ENCODE measurements at places on chromosomes 4 and X.

DNA sequence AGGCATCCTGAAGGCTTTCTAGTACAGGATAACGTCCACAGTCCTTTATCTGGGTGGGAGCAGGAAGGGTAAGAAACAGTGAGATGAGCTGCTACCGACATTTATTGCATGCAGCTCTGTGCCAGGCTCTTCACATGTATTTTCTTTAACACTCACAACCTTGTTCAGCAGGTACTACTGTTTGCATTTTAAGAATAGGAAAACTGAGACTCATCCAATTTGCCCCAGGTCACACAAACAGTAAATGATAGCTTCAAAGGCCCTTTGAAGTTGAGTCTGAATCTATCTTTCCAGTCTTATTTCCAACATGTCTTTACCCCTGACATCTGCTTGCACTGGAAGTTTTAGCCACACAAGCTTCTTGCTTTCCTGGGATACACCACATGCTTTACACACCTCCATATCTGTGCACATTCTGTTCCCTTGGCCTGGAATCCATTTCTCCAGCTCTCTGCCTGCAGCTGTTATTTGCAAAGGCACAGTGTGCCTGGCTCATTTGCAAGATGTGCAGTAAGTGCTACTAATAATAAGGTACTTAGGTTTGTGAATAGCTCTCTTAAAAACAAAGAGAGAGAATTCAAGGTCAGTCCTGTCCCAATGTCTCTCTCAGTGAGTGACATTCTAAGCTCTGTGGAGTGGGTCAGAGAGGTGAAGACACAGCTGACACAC is 61.2 kb downstream of the METTL14 start:
- DNase-seq, result no peak

GRCh38 chr4:133483600-133484246 is 334.6 kb downstream of the PCDH10 start:
- no peak for DNase-seq

GRCh38 chrX:143536176-143536575 is 18.9 kb upstream of the SPANXN3 start:
- DNase-seq, result no peak

GRCh38 chr4:11976726-11977263 is 548.1 kb upstream of the HS3ST1 start:
- no peak for DNase-seq

GRCh38 chrX:45845142-45845541 is 644.5 kb upstream of the DIPK2B start:
- no peak for DNase-seq
